ENCODE measurements at places on chromosomes 12 and 14. TPM values are rescaled to one million over a fixed set of nuclear protein-coding genes. Genes with fewer than 3 reads are reported as not detected.
A peak's percentile ranks its signal among the peaks of the same experiment; 100 is the strongest.

- DNase-seq, result no peak
Measured at GRCh38 chr12:55548756-55549155, 646 bp upstream of the OR6C4 start.

- no peak for DNase-seq
Measured at GRCh38 chr12:89261982-89262381, 90.3 kb downstream of the DUSP6 start.

DNA sequence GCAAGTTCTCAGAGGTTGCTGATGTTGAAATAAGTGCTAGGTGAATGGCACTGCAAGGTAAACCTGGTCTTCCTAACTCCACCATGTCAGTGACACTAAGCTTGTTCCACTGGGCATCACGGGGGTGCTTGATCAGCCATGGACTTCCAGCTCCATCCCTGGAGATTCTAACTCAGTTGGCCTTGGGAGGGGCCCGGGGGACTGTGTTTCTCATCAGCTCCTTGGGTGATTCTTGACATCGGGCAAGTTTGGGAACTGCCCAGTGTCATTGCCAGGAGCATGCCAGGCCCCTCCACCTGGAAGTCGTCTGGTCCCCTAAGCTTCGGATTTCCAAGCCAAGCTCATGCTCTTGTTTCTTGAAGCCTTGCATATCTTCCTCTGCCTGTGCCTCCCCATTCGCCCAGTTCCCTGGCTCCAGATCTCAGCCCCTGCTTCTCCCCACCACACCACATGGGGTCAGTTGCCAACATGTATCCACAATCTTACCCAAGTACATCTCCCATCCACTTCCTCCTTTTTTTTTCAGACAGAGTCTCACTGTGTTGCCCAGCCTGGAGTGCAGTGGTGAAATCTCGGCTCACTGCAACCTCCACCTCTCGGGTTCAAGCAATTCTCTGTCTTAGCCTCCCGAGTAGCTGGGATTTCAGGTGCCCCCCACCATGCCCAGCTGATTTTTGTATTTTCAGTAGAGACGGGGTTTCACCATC, 30.7 kb upstream of the RFLNA start:
- no peak for DNase-seq

- no peak for DNase-seq
Measured at GRCh38 chr14:94998685-94999084, 158.6 kb downstream of the DICER1 start.

- no peak for DNase-seq
Measured at GRCh38 chr12:110088936-110089335, 35.2 kb upstream of the IFT81 start.

DNA sequence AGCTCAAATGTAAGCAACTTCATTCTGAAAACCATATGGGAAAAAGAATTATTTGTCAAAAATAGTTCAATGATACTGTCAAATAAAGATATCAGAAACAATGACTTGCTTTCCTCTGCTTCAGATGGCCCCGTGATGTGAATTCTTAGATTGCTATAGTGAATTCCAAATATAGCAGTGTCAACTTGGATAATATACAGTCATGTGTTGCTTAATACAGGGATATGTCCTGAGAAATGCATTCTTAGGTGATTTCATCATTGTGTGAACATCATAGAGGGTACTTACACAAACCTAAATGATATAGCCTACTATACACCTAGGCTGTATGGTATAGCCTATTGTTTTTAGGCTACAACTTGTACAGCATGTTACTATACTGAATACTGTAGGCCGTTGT, 108.7 kb upstream of the MIS18BP1 start:
- DNase-seq, result no peak

DNA sequence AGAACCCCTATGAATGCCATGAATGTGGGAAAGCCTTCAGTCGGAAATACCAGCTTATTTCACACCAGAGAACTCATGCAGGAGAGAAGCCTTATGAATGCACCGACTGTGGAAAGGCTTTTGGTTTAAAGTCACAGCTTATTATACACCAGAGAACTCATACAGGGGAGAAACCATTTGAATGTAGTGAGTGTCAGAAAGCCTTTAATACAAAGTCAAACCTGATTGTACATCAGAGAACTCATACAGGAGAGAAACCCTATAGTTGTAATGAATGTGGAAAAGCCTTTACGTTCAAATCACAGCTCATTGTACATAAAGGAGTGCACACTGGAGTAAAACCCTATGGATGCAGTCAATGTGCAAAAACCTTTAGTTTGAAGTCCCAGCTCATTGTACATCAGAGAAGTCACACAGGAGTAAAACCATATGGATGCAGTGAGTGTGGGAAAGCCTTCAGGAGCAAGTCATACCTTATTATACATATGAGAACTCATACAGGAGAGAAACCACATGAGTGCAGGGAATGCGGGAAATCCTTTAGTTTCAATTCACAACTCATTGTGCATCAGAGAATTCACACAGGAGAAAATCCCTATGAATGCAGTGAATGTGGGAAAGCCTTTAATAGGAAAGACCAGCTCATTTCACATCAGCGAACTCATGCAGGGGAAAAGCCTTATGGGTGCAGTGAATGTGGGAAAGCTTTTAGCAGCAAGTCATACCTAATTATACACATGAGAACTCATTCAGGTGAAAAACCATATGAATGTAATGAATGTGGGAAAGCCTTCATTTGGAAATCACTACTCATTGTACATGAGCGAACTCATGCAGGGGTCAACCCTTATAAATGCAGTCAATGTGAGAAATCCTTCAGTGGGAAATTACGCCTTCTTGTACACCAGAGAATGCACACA, 22.3 kb downstream of the ZNF268 start:
- DNase-seq, result no peak

- DNase-seq, result no peak
Measured at GRCh38 chr14:57495416-57495815, 1.8 kb upstream of the CCDC198 start.

MRPL52 gene
- 74.4 TPM for total RNA-seq

OTX2 gene
- total RNA-seq, result not detected

DNA sequence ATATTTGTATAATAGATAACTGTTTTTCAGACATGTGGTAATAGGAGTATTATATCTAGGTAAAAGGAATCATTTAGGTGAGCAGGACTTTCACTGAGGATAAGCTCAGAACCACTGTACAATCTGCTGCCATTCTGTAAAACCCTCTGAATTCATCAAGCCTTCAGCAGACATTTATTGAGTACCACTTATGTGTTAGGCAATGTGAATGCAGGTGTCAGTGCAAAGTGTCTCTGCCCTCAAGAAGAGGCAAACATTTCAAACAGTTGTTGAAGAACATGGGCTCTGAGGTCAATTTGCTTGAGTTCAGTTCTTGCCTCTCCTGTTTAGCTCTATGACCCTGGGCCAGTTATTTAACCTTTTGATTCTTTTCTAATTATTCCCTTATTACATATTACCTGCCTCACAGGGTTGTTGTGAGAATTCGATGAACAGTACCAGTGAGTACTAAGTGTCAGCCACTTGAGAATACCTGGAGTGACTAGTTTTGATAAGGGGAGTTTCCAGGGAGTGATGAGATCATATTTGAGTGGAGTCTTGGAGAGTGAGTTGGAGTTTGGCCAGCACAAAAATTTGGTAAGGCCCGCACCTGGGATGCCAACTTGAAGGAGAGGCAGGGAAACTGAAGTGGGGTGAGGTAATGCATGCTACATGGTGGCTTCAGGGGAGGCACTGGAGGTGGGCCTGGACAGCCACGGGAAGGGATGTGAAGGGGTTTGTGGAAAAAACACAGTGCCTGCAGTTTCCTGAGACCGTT, 33.7 kb downstream of the RASSF8 start:
- no peak for DNase-seq

DNA sequence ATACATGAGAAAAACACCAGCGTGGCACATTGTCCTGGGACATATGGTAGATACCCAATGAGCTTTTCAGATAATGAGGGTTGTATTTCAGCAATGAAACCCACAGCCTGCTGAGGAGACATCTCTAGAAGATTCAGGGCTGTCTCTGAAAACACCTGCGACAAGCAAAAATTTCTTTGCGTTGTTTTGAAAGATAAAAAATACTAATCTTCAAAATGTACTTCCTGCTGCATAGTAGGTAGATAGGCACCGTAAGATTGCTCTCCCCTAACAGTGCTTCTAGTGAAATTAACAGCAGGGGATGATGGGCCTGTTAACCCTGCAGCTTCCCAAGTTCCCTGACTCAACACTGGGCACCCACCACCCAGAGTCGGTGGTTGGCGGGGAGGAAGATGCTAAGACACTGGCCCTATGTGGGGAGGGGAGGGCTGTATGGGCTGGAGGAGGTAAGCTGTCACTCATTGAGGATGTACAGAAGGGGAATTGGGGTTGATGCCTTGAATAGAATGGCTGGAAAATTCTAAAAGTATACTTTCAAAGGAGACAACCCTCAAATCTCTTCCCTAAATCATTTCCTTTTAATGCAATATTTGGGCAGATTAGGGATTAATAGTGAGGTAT, 20.0 kb downstream of the ZFP36L1 start:
- DNase-seq, result no peak

STON2 gene
- total RNA-seq, result 60.4 TPM

- no peak for DNase-seq
Measured at GRCh38 chr14:58285132-58285531, 13.2 kb upstream of the ARID4A start.

HCAR3 gene
- total RNA-seq, result 1.1 TPM

OR10A7 gene
- total RNA-seq, result not detected

DNA sequence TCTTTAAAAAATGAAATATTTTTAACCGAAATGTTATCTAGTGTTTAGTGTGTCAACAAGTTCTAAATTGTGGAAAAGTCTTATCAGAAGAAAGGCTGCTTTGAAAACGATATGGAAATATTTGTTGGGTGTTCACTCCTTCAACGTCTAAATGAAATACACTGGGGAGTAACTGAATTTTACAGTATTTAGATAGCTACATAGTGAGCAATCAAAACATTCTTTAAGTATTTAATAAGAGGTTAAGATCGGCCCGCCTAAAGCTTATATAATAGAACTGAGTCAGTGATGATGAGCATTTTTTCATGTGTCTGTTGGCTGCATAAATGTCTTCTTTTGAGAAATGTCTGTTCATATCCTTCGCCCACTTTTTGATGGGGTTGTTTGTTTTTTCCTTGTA, 228.3 kb downstream of the RAD51B start:
- DNase-seq, result no peak

- DNase-seq, result no peak
Measured at GRCh38 chr12:11986165-11986564, 84.6 kb upstream of the BCL2L14 start.

CLEC4C gene
- total RNA-seq, result not detected

- DNase-seq, result no peak
Measured at GRCh38 chr14:55957950-55958349, 160.3 kb upstream of the PELI2 start.

- no peak for DNase-seq
Measured at GRCh38 chr12:106845902-106846301, 71.4 kb downstream of the RIC8B start.

ANKRD13A gene
- 28.1 TPM for total RNA-seq

CCER1 gene
- total RNA-seq, result not detected

DNA sequence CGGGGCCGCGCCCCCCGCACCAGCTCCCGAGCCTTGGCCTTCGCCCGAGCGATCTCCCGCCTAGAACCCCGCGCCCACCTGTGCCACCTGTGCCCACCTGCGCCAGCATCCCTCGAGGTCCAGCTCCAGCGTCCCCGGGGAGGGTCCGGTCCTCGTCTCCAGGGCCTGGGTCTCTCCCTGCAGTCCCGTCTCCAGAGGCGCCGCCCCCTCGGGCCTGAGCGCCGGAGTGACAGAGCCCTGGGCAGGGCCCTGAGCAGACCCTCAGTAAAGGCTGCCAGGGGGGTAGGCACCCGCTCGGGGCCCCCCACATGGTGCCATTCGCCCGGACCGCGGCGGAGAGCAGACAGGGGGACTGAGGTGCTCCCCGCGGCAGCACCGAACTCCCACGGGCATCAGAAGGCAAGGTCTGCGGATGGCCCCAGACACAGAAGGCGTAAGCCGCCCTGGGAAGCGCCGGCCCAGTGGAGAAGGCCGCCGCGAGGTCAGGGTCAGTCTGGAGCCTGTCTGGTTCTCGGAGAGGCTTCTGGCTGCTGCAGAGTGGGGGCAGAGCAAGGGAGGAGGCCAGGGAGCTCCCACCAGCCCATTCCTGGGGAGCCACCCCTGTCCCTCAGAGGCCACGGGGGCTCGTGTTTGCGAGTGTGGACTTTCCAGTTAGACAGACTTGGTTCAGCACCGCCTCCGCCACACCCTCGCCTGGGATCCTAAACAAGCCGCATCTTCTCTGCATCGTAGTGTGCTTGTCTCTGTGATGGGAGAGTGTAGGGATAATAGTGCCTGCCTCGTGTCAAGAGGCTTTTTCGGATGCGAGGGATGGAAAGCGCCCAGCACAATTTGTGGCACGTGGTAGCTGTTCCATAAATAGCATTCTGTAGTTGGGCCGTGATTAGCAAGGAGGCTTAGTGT, 1.1 kb upstream of the PPP1R13B start:
- peak; percentile 65 for DNase-seq

DNA sequence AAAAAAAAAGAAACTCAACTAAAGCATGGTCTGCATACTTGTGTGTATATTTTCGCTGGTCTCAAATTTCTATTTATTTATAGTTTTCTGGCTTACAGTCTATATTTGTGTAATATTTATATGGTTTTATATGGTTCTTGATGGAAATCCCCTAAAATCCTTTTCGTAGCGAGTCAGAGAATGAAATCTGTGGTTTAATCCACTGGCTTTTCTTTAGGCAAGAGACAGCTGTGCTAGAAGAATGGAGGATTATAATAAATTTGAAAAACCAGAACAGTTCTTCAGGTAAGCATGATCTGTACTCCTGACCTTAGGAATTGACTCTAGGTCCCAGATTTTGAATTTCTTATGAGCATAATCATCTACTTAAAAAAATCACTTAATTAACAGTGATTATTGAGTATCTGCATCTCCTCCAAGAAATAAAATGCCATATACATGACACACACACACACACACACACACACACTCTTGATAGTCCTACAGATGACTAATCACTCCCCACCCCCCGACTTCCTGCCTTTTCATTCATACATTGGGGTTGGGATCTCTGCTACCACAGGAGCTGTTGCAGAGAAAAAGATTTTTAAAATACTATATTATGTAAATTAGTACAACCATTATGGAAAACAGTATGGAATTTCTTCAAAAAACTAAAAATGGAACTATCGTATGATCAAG, 113.4 kb downstream of the CRADD start:
- no peak for DNase-seq

SIRT4 gene
- 4.6 TPM for total RNA-seq

HSPA2 gene
- 10.5 TPM for total RNA-seq

ESR2 gene
- total RNA-seq, result 0.44 TPM
